ENCODE measurements at places on chromosomes 2 and 18.

- DNase-seq: peak; percentile 37
Measured at GRCh38 chr2:126634273-126634861, 21.6 kb upstream of the GYPC start.

DNA sequence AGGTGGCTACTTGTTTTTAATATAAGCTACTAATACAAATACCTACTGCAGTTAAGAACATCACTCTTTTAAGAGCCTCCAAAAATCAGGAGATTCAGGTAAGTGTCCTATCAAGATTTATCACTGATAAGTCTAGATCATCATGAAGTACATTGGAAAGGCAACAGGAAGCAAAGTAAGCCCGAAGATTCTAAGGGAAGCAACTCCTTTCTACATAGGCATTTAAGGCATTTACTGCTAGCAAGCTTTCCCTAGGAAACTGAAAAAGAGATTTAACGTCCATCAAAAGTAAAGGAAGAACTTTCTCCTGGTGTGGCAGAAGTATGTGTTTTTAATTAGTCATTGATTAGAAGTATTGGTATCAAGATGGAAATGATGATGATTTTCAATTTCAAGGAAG, 3.7 kb downstream of the STK17B start:
- no peak for DNase-seq

DNA sequence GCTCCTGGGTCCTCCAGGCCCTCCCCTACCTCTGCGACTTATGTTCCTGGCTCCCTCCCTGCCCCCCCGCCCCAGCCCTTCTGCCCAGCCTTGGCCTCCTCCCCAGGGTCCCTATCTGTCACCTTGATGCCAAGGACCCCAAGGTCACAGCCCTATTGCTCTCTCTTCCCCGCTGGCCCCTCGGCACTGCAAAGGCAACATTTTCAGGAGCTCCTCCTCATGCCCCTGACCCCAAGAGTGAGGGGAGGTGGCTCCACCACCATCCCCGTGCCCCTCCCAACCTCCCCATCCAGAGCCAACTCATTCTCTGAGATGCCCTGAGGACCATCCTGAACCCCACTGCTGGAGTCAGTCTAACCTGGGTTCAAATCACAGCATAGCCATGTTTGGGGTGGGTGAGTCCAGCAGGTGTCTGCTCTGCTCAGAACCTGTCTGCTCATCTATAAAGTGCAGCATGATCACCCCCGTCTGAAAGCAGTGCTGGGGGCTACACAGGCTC, 11.7 kb downstream of the LIMS2 start:
- DNase-seq: no peak

- DNase-seq: no peak
Measured at GRCh38 chr2:208280933-208281332, 14.9 kb downstream of the PIKFYVE start.

DNA sequence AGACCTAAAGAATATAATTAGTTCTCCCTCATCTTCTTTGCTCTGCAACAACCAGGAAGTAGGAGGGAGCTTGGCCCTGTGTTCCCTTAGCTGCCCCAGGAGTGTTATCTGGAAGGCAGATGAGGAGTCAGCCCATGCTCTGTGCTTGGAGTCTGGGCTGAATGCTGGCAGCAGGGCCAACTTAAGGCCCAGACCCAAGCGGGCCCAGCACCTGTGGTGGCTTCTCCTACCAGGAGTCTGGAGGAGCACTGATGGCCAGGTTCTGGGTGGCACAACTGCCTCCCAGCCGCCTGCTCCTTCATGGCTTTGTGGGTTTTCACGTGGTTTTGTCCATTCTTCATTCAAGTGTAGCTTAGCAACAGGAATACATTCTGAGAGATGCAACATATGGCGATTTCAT, 1910.7 kb upstream of the LRRTM1 start:
- DNase-seq: no peak

DNA sequence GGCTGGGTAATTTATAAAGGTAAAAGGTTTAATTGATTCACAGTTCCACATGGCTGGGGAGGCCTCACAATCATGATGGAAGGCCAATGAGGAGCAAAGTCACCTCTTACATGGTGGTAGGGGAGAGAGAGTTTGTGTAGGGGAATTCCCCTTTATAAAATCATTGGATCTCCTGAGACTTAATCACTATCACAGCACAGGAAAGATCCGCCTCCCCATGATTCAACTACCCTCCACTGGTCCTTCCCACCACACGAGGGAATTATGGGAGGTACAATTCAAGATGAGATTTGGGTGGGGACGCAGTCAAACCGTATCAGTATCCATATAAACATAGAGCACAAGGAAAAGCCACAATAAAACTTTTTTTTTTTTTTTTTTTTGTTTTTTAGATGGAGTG, 172.6 kb upstream of the PIEZO2 start:
- no peak for DNase-seq

DNA sequence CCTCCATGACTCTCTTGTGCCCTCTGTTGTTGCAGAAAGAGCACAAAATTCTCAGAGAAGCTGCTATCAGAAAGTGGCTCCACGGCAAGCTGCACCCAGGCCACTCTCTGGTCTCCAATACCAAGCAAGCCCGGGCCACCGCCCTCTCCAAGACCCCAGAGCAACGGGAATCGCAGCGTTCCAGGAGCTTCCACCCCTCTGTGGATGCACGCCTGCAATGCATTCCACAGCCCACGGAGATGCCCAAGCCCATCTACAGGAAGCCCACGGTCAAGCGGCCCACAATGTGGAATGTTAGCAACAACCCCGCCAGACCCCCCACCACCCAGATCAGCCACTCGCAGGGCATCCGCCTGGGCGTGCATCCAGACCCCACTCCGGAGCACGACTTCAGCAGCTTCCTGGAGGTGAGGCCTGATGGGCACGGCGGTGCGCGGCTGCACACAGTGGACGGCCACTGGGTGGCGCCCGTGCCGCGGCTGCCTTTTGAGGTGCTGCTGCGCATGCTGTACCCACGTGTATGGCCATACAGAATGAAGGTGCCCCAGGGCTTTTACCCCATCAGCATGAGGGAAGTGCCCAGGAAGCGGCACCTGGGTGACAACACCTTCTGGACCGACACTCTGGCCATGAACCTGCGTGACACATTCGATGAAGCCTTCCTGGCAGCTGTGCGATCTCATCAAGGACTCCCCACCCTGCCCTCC, 6.3 kb downstream of the ANKRD53 start:
- peak; percentile 91 for DNase-seq

- no peak for DNase-seq
Measured at GRCh38 chr18:47149457-47150028, 757 bp downstream of the HDHD2 start.

GRCh38 chr2:11142987-11143386, 12.3 kb upstream of the SLC66A3 start:
- no peak for DNase-seq

GRCh38 chr2:26492749-26493515, 15.0 kb upstream of the OTOF start:
- DNase-seq: no peak

GRCh38 chr2:60662781-60663180, 93.3 kb upstream of the PAPOLG start:
- no peak for DNase-seq

DNA sequence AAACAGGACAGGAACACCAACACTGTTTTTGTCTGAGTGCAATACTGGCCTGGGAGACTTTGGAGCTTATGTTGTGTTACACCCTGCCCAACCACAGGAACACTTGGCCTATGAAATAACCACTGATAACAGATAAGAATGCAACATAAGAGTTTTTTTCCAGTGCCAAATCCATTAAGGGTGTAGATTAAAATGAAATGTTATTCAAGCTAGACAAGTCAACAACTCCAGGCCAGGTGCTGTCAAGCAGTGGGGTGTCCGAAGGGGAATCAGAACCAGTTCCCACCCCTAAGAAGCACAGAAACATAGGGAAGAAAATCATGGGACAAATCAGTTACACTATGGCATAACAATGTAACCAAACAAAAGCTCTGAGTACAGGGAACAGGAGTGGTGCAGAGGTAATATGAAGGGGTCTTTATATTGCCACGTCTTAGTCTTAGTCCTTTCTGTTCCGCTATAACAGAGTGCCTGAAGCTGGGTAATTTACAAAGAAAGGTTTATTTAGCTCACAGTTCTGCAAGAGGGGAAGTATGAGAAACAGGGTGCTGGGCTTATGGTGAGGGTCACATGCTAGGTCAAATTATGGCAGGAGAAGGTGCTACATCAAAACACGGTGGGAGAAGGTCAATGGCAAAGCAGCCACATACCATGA, 3.8 kb downstream of the AFG3L2 start:
- no peak for DNase-seq

DNA sequence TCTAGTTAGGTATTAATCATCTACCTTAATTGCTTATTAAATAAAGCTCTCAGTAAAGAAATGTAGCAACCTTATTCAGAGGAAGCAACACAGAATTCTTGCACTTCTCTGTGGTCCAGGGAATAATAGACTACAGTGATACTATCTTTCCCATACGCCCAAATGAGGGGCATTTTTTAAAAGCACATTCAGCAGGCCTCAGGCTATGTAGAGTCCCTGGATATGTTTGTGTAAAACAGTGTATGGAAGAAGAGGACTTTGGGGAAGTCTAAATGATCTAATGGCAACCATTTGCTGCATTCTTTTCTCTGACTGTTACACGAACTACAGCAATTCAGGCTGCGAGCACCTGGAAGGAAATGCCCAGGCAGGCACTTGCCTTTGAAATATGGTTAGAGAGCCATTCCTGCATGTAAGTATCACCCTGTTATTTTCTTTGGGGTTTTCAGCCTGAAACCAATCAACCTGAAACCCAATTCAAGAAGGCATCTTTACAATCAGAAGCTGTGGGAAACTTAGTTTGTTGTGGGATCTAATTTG, 1814.7 kb upstream of the CELF4 start:
- DNase-seq: no peak

- no peak for DNase-seq
Measured at GRCh38 chr2:95376311-95377215, 25.9 kb upstream of the FAHD2A start.

DNA sequence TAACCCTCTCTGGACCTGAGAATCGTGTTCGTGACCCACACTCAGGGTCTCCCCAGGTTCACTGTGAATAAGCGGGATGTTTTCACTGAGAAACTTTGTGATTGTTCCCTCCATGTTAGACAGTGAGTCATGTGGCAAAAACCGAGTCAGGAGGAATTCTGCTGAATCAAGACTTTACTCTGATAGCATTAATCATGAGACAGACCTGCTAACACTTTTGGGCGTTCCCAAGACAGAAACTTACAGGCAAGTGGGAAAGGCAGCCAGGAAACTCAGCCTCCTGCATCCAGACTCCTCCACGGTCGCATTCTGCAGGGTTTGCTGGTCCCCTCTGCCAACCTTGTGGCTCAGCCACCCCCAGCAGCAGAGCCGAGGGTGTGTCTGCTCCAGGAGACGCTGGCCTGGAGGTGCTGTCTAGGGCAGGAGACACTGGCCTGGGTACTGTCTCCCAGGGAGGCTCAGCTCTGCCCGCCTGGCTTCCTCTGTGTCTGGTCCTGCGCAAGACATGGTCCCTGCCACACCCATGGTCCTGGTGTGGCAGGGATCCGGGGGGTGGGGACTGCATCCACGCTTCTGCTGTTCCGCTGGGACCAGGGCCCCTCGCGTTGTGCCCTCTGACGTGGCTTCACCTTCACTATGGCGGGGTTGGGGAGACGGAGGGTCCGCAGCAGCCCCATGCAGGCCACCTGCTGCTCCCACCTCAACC, 177.4 kb downstream of the TWIST2 start:
- no peak for DNase-seq

GRCh38 chr2:141490886-141491285, 639.9 kb downstream of the LRP1B start:
- DNase-seq: no peak

- DNase-seq: no peak
Measured at GRCh38 chr2:100197631-100198153, 55.3 kb upstream of the AFF3 start.

- DNase-seq: peak; percentile 13
Measured at GRCh38 chr2:163736433-163737189, 803 bp upstream of the FIGN start.

DNA sequence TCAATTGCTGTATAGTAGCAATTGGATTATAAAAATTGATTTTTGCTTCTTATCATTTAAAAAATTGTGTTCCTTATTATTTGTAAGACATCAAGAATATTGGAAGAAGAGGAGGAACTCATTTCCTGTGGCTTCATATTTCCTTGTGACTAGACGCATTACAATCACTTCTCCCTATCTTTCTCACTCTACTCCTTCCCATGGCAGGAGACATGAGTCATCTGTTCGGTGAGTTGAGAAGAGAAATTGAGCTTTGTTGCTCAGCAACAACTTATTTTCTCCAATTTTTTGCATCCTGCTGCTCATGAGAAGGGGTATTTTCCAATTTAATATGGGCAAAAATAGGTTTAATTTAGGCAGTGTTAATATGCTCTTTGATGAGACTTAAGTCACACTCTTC, 1783.9 kb downstream of the SUCLG1 start:
- DNase-seq: no peak

DNA sequence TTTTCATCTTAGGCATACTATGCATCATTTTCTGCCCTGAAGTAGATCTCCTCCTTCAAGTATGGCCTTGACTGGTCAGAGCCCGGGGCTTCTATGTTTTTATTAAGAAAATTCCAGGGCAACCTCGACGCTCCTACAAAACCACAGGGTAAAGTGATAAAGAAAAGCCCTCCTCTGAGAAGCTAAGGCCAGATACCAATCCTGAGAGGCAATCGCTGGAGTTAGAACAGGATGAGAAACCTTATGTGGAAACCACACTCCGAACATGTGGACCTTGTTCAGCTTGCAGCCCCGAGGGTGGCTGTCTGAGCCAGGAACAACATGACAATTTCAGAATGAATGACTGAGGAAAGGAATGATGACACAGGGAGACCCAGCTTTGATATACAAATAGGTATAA, 35.6 kb downstream of the RMC1 start:
- no peak for DNase-seq

- no peak for DNase-seq
Measured at GRCh38 chr2:120898496-120898895, 162.8 kb downstream of the GLI2 start.

DNA sequence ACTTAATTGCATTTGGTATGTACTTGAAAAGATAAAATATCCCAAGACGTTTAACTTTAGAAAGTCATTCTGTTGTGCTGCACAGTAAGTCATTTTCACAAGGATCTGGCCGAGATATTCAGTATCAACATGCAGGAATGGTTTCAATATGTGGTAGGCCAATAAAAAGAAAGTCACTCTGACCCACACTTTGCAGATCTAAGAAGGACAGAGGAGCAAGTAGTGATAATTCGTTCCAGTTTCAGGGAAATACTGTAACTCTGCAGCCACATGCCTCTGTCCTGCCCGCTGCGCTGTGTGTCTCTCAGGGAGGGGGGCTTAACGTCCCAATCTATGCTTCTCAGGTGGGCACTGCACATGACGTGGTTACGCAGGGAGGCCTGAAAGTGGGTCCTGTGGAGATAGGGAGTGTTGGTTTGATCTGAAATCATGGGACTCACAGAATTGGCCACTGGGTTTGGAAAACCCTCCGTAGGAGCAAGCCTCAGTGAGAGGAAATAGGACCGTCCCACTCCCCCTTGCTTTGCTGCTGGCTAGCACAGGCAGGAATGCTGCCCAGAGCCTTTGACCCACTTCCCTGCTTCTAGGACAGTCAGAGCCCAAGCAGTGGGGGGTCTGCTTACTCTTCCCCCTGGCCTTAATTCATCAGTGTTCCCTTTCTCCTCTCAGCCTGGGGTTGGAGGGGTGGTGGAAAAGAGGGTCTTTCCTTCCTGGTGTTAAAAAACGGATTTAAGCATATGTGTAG, 314.7 kb upstream of the SPRED2 start:
- no peak for DNase-seq
